AG09309 (cell line): ENCODE measurements at places on chromosomes 7 and 10.

DNA sequence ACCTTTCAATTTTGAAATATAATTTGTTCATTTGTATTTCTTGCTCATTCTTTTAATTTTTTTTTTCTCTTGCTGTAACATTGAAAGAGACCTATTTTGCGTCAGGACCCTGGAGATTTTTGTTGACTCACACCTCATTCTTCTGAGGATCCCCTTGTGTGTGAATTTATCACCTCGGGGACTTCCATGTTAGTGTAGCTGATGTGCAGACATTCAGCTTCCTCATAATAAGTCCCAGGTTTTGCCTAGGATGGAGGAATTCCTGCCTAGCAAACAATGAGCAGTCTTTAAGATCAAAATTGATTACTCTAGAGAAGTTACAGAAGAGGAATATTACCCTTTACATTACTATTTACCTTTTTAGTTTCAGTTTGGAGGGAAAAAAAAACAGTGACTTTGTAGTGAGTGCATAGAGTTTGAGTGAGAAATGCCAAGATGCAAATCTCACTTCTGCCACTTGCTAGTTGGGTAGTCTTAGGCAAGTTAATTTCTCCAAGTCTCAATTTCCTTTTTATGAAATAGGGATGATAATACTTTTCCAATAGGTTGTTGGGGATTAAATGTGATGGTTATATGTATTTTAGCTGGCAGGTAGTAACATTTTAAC is 14.3 kb downstream of the TES start:
- DNase-seq: no peak

DNA sequence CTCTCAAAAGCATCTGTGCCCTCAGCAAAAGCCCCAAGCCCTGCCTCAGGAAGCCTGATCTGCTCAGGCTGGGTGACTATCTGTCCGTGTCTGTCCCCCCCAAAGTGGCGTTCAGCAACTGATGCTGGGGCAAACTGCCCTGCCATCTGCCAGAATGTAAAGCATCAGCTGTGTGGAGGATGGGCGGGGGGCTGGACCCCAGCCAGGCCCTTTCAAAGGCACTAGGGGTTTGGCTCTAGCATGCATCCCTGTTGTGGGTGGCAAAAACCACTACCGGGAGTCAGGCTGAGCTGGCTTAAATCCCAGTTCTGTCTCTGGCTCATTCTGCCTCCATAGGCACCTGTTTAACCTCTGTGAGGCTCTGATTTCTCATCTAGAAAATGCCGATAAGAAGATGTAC is 35.5 kb downstream of the GPRIN2 start:
- DNase-seq: no peak

GRCh38 chr10:54065106-54065505 is 735.9 kb downstream of the PCDH15 start:
- DNase-seq: no peak

- no peak for DNase-seq
Measured at GRCh38 chr10:123327896-123328295, 173.7 kb downstream of the BUB3 start.

GRCh38 chr7:77209479-77210139 is 10.0 kb upstream of the FGL2 start:
- DNase-seq: no peak

DNA sequence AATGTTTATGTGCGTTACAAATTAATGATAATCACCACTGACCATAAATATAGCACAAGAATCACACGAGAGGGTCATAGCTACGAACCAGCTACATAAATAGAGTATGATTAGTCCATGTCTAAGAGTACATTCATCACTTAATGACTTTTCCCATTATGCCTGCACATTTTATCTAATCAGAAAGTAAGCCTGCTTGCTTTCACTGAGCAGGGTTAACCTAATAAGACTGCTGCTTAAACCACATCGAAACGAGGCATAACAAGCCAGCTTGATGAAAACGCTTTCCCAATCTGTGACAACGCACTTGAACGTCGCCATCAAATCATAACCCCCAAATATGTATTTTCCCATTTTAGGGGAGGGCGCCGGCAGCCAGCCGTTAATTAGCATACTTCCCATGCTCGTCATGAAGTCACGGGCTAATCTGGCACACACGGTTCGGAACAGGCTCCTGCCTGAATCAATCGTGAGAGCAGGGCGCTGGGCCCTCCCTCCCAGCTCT is 71.5 kb downstream of the EBF3 start:
- DNase-seq: no peak

GRCh38 chr7:22485189-22485588 is 14.8 kb downstream of the STEAP1B start:
- DNase-seq: no peak

DNA sequence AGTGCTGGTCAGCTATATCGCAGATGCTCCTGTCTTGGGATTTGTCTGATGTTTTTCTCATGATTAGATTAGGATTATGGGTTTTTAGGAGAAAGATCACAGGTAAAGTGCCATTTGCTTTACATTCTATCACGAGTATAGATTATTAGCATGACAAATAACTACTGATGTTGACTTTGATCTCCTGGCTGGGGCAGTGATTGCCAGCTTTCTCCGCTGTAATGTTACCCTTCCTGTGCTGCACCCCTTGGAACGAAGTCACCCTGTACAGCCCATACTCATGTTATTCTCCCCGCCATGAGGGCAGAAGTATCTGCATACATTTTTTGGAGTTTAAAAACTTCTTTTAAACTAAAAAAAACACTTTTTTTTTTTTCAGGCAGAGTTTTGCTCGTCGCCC is 10.8 kb upstream of the CLDN4 start:
- DNase-seq: no peak

DNA sequence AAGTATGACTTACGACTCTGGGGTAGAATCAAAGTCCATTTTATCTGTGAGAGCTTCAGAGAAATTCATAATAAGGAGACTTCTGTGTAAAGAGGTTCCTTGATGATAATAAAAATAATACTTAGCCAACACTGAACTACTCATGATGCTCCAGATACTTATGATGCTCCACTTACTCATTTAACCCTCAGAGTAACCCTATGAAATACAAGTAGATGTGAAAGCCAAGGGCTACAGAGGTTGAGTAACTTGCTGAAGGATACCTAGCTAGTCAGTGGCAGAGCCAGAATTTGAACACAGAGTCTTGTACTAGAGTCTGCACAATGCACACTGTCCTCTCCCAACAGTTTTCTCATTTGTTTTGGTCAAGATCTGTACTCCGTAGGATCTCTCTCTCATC is 89.5 kb downstream of the HECW1 start:
- no peak for DNase-seq

GRCh38 chr10:16965740-16966447 is 148.7 kb upstream of the RSU1 start:
- peak; percentile 93 for DNase-seq

GRCh38 chr7:7309203-7309602 is 126.9 kb downstream of the C1GALT1 start:
- no peak for DNase-seq

- no peak for DNase-seq
Measured at GRCh38 chr7:129356176-129356575, 78.1 kb upstream of the STRIP2 start.

GRCh38 chr7:137469191-137469811 is 125.8 kb upstream of the PTN start:
- no peak for DNase-seq
